HCT116 (cell line): ENCODE measurements at places on chromosomes 12 and 14.

DNA sequence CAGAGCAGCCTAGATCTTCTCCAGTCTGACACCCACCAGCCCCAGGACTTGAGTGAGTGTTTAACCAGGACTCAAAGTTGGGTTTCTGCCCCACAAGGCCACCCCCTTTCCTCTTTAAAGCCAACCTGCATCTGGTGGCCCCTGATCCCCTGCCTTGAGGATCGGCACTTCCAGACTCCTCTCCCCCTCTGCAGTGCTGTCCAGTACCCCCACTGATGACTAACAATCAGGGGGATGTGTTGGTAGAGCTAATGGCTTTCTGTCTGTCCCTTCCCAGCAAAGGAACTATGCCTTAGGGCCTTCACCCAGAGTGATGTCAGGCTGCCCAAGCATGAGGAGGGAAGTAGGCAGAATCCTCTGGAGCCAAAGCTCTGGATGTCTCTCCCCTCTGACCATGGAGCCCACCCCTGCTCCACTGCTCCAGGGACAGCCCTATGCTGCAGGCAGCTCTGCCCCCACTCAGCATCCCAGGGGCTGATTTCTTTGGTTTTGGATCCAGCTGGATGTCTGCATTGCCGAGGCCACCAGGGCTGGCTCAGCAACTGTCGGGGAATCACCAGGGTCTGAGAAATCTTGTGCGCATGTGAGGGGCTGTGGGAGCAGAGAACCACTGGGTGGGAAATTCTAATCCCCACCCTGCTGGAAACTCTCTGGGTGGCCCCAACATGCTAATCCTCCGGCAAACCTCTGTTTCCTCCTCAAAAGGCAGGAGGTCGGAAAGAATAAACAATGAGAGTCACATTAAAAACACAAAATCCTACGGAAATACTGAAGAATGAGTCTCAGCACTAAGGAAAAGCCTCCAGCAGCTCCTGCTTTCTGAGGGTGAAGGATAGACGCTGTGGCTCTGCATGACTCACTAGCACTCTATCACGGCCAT, 42.9 kb downstream of the DAD1 start:
- DNase-seq, result no peak

DNA sequence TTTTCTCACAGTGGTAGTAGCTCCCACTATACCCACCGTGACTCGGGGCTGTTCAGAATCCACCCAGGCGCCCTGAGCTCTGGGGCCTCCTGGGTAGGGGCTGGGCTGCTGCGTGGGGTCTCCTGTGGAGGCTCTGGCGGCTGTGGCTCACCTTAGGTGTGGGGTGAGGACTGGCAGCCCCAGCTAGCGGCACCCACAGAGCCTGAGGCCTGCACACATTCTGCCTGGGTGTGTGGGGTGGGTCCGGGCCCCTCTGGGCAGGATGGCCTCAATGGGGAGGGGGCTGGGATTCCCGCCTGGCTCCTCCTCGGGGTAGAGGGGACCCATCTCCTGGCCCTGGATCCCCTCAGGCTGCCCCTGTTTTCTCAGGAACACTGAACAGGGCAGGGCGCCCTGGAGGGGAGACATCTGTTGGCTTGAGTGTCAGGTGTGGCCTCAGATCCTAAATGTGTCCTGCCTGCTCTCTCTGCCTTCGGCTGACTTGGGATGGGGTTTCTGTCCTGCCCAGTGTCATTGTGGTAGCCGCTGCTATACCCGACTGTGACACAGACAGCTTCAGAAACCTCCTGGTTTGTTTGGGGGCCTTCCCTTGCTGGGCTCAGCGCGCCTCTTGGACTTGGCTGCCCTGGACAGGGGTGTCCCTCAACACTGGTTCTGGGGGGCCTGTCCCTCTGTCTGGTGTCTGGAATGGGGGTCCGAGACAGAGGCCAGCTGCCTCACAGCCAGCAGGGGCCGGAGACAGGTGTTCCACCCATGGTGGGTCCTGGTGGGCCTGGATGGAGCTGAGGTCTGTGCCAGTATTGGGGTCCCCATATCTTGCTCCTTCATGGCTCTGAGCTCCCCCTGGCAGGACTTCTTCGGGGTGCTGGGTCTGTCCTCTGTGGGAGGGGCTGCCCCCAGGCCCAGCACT, 354.9 kb downstream of the TMEM121 start:
- no peak for DNase-seq

- no peak for DNase-seq
Measured at GRCh38 chr12:102351322-102351721, 129.0 kb downstream of the IGF1 start.

GRCh38 chr12:19277711-19278110, 148.2 kb downstream of the PLEKHA5 start:
- DNase-seq, result no peak

- no peak for DNase-seq
Measured at GRCh38 chr12:99380701-99381100, 266.9 kb upstream of the GARIN6 start.

GRCh38 chr14:48622980-48623379, 947.6 kb upstream of the MDGA2 start:
- DNase-seq, result no peak

DNA sequence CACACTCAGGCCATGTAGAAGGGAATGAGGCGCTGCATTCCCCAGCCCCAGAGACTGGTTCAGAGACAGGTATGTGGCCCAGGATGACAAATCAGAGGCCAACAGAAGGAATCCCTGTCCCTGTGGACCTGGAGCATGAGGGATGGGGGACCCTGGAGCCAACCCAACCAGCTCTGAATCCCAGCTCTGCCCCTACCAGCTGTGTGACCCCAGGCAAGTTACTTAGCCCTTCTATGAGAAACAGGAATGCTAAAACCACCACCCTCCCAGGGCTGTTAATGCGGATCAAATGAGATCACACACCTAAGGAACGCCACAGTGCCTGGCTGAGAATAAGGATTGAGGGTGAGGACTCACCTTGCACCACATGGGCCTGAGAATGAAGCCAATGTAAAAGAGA, 15.6 kb downstream of the ITPK1 start:
- DNase-seq, result no peak

DNA sequence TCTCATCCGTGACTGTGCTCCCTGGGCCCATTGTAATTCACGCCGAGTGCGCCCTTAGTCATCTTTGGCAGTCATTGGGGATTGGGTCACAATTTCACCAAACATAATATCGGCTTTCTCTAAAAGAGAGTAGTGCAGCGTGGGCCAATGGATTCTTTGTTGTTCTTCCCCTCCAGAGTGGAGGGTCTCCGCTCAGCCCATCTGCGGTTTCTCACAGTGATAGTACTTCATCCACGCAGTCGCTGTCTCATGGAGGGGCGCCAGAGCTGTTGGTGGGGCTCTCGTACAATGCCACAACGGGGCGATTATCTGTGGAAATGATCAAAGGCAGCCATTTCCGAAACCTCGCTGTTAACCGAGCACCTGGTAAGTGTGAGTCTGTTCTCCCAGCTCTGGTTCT, 321.8 kb downstream of the SNAPC1 start:
- no peak for DNase-seq

DNA sequence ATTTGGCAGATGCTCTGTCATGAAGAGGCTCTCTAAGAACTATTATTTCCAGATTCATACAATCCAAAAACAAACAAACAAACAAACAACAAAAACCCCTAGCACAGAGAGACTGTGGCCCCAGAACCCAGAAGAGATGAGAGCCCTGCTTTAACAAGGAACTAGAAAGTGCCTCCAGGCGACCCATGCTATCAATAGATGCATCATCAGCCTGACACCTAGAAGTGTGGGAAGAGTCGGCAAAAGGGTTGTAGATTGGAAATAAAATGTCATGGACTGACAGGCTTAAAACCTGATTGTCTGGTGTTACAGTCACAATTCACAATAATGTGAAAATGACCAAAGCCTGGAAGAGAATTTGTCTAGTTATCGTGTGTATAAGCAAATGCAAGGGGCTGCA, 50.6 kb upstream of the FLRT2 start:
- DNase-seq, result no peak
